ENCODE measurements at places on chromosomes 7 and 10.

- DNase-seq = no peak
Measured at GRCh38 chr7:10657201-10657600, 316.5 kb upstream of the PHF14 start.

- DNase-seq = no peak
Measured at GRCh38 chr10:82091413-82091812, 216.4 kb downstream of the NRG3 start.

DNA sequence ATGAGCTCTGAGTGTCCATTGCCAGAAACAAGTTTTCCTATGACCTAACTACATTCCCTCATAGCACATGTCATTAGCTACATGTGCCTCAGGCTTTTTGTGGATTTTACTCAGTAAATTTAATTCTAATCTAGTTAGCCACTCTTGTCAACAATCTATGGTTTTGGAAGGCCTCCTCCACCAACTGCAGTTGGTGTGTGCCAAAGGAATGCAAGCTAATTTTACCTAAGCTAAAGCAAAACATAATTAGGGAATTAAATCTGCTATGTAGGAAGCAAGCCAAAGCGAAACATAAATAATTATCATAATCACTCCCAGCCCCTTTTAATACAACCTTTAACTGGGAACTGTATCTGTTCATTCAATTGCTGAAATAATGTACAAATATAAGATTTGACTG is 3.5 kb upstream of the CTTNBP2 start:
- no peak for DNase-seq

GRCh38 chr10:119452396-119452795 is 90.1 kb downstream of the RGS10 start:
- no peak for DNase-seq

GRCh38 chr7:134098072-134098471 is 29.1 kb upstream of the LRGUK start:
- no peak for DNase-seq

- DNase-seq = no peak
Measured at GRCh38 chr10:31401287-31401686, 82.3 kb downstream of the ZEB1 start.

GRCh38 chr10:15152556-15152955 is 15.9 kb downstream of the NMT2 start:
- DNase-seq = no peak

DNA sequence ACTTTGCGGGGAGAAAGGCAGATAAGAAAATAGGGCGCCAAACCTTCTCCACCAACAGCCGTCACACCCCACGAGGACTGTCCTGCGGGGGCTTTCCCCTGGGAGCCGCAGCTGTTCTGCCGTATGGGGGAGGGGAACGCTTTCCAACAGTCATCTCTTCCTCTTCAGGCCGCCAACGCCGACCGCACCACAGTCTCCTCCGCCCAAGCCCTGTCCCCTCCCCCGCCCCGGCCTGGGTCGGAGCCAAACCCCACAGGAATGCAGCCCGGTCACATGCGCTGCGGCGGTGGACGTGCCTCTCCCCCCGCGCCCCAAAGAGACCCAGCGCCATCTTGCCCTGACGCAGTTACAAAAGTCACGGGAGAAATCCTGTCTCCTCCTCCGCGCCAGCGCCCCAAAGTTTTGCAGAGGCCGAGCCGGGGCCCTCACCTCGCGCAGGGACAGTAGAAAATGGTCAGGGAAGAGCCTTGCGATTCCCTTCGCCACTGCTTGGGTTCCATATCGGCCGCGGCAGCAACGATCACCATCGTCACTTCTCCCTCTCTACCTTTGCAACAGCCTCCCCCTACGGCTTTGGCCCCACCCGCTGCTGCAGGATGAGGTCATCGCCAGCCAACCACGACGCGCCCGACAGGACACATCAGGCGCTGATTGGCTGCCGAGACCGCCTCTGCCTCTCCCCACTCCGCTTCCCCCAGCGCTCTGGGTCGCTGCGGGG is 1.3 kb upstream of the KMT2E start:
- peak; percentile 97 for DNase-seq

GRCh38 chr10:9076066-9076465 is 1021.6 kb downstream of the GATA3 start:
- DNase-seq = no peak

DNA sequence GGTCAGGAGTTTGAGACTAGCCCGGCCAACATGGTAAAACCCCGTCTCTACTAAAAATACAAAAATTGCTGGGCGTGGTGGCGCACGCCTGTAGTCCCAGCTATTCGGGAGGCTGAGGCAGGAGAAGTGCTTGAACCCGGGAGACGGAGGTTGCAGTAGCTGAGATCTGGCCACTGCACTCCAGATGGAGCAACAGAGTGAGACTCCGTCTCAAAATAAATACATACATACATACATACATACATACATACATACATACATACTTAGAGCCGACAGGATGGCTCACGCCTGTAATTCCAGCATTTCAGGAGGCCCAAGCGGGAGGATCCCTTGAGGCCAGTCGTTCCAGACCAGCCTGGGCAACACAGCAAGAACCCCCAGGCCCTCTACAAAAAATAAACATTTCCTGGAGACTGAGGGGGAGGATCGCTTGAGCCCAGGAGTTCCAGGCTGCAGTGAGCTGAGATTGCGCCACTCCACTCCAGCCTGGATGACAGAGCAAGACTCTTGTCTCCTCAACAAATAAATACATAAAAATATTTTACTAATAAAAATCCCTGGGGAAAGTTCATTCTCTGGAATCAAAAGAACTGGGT is 90.9 kb upstream of the TNRC18 start:
- DNase-seq = no peak

- no peak for DNase-seq
Measured at GRCh38 chr7:149724661-149725425, 48.5 kb downstream of the ZNF467 start.

GRCh38 chr7:4840079-4840501 is 21.7 kb downstream of the PAPOLB start:
- no peak for DNase-seq

DNA sequence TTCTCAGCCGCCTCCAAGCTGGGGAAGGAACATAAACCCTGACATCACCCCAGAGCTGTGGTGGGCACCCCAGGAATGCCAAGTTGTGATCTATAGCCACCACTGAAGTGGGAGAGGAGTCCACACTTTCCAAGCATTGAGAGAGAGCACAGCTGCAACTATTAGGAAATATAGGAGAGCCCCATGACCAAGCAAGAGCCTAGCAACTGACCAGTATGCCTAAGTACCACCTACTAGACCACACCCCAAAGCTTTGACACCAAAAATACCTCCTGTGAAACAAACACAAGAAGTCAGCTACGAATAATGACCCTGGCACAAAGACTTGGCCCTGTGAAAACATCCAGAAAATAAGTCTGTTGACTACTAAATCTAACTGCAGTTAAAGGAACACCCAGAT is 804.1 kb upstream of the IGFBP3 start:
- no peak for DNase-seq

DNA sequence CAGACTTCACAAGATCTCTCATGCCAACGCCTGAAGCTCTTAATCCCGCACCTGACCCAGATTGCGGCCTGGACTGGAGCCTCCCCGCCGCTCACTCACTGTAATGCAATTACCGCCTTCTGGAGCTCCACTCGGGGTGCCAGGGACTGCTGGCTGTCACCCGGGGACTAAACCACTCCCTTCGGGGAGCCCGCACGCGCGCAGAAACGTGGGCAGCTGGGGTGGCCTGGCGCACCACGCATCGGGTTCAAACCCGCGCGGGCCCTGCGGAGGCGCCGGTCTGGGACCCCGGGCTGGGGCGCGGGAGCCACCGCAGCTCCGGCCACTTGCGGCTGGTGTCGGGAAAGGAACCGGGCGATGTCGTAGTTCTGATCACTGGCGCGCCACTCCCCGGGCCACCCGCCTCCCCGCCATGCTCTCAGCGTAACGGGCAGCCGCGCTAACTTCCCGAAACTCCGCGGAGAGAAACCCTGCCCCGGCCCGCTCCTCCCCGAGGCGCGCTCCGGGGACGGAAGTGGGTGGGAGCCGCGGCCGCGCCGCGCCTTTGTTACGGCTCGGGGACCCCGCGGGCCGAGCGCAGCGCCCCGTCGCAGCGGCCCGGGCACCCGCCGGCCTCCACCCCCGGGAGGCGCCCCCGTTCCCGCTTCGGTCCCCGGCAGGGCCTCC is 100.3 kb upstream of the SVIL start:
- no peak for DNase-seq

GRCh38 chr7:47092336-47092735 is 489.6 kb downstream of the TNS3 start:
- DNase-seq = no peak

DNA sequence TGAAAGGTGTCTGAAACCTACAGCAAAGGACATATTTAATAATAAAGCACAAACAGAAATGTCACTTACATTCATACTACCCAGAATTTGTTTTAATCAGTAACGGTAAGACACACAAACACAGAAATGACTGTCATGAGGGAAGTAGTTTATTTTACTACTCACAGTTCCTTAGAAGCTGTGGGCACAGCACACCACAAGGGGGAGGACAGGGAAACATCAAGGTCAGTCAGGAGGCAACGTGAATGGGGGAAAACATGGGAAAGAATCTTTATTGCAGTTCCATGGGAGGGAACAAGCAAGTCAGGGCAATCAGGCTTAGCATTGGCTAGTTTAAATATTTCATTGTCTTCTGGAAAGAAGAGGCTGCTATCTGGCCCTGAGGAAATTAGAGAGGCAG is 123.8 kb upstream of the PDSS1 start:
- DNase-seq = no peak

DNA sequence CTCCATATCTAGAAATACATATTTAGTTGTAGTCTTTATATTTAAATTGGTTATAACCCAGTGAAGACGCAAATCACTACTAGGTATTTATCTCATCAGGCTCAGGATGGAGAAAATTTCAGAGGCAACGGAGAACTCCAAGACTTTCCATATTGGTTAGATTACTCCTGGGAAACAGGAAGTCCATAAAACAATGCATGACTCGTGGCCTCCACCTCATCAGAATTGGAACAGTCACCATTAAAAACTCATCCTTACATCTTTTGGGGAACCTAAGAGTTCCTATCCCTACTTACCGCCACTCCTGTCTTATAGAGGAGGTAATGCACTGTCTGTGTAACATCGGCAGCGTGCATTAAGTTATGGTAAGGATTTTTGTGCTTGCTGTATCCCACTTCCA is 177.6 kb downstream of the PPP1R17 start:
- no peak for DNase-seq

- DNase-seq = no peak
Measured at GRCh38 chr10:2212244-2212834, 475.0 kb upstream of the ADARB2 start.

GRCh38 chr10:116408719-116409118 is 18.9 kb upstream of the PNLIPRP3 start:
- no peak for DNase-seq

- DNase-seq = no peak
Measured at GRCh38 chr10:103855424-103855823, at the start of gene SH3PXD2A. SH3PXD2A (minus strand) TSS chr10:103855576; CDS start chr10:103855266, 310 bp downstream.

DNA sequence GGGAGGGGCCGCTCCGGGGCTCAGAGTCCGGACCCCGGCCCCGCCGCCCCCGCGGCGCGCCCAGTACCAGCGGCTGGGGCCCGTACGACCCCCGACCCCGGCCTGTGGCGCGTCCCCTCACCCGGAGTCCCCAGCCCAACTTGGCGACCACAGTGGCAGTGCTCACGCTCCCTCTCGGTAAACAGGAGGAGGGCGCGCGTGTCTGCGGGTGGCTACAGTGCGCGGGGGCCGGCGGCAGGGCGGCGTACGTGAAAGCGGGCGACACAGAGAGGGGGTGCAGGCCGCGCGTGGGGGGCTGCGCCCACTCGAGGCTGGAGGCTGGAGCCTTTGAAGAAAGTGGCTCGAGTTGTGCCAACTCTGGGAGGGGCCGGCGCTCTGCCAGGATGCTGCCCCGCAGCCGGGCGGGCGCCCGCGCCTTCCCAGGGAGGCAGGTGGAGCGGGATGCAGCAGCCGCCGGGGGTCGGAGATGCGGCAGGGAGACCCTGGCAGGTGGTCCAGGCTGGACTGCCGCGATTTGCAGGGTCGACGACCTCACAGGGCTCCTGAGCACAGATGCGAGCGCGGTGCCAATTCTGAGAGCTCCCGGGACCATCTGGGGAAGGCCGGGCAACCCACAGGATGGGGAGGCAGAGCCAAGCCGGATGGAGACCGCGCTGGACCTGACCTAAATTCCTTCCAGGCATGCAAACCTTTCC is 655 bp downstream of the PTPRE start:
- DNase-seq = no peak

DNA sequence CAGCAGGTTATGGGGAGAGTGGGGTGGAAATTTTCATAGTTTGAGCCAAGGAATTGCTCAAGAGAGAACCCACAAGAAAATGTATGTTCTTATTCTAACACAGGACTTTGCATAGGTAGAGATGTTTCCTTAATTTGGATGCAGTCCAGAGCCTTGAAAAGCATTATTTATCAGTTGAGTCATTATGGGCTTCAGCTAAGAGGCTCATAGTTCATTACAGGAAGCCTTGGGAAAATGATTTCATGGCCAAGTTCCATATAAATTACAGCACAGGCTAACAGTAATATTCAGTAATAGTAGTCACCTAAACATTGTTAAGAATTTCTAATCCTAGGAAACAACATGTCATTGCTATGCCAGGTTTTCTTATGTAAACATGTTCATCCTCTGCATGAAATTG is 131.1 kb upstream of the PTPRZ1 start:
- DNase-seq = no peak
